ENCODE measurements at places on chromosomes 7 and 10.

DNA sequence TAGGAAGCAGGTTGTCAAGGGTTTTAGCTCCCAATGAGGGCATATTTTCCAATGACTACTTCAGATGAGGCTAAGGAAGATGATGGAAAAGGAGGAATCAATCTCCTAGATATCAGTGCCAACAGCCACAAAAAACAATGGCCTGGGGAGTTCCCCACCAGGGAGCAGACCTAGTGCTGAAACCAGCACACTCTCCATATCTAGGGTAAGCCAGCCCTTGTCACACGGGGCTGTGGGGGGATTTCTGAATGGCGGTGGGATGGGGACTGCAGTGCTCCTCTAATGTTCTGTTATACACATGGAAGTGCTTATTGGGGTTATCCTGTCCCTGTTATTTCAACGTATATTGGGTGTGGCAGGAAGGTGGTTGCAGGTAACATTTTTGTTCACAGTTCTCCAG is 18.5 kb downstream of the EPC1 start:
- DNase-seq, result peak; percentile 27

- DNase-seq, result no peak
These were observed 99.1 kb upstream of the JCAD start for GRCh38 chr10:30158325-30158960.

DNA sequence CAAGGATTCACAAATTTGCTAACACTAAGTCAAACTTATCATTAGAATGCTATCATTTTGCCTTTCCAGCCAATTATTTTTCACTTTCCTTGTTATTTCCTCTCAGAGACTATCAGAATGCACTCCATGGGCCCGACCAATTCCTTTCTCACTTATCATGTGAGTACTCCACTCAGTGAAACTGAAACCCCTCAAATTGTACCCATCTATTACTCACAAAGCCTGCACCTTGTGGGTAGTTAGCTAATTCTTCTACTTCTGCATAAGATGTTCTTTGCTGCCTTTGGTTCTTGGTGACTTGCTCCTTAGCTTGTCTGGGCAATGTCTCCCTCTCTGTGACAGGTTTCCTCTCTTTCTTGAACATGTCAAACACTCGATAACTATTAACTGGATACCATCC is 35.2 kb upstream of the MBL2 start:
- no peak for DNase-seq

DNA sequence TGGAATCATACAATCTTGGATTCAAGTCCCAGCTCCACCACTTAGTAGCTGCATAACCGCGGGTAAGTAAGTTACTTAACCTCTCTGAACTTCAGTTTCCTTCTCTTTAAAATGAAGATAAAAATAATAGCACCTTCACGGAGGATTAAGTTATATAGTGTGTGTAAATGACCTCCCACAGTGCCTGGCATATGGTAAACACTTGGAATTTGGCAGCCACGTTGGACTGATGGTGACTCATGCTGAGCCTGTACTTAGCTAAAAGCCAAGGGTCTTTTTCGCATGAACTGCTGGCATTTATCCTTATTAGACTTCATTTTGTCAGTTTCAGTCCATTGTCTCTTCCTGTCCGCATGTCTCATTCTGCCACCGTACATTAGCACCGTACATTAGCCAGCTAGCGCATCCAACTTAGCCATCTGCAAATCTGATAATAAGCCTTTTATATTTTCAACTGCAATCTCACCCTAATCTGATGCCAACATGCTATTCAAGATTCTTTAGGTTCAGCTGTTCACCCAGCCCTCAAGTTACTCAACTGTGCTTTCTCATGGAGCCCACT is 11.2 kb downstream of the SLC13A4 start:
- DNase-seq, result no peak

- DNase-seq, result no peak
These were observed 13.7 kb downstream of the TECTB start for GRCh38 chr10:112296908-112297331.

DNA sequence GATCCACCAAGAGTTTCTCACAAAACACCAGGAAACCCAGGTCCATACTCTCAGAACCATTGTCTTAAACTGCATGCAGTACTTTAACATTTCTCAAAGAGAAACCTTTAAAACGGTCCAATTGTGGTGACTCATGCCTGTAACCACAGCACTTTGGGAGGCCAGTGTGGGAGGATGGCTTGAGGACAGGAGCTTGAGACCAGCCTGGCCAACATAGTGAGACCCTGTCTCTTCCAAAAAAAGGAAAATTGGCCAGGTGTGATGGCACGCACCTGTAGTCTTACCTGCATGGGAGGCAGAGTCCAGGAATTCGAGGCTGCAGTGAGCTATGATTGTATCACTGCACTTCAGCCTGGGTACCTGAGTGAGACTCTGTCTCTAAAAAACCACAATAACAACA is 97.5 kb upstream of the OIT3 start:
- no peak for DNase-seq

DNA sequence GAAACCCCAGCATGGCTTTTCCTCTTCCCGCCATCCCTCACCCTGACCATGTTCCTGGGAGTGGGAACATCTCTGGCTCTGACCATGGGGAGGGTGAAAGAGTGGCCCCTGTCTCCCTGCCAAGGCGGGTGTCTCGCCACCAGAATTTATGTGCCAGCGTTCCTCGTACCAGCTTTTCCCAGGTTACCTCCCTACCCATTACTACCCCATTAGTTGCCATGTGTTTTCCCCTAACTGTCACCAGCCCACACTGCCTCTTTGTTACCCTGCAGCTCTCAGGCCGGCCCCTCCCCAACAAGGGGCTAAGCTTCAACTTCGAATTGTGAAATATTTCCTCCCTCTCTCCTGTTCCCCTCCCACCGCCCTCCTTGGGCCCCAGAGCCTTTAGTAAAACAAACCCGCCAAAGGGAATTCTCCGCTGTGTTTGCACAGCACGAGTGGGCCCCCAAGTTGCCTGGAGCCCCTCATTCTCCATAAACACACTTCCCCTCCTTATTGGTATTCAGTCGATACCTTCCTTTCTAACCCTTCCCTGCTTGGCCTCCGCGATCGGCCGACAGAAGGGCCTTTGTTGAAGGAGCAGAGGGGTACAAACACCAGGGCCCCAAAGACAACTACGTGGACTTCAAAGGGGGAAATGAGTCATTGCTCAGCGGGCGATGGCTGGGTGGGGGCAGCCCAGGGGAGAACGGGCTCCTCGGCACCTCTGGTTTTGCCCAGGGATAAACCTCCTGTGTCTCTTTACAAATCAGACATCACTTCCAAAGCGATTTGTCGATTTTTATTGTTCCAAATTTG is 45.5 kb downstream of the SLIT1 start:
- no peak for DNase-seq

DNA sequence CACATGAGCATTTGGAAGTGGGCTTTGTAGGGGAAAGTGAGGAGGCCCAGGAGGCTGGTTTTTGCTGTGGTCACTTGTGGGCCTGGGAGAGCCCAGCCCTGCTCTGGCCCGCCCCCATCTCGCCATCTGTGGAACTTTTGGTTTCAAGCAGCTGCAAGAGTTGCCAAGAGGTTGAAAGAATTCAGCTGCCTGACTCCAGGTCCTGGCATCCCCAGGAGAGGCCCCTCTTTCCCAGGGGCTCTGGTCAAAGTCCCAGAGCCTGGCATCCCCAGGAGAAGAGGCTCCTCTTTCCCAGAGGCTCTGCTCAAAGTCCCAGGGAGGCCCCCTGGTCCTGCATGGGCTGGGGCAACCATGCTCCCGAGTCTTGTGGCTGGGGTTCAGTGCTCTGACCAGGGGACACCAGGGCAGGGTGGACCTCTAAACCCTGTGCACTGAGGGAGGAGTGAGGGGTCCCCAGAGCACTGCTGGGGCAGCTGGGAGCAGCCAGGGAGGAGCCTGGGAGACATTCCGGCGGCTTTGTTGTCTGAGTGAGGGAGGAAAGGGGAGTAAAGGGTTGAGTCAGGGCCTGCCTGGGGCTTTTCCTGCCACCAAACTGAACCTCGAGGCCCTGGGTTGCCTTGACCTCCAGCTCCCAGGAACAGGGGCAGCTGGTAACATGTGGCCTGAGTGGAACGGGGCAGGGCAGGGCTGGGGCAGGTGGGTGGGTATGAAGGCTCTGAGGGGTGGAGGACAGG is 27.7 kb upstream of the CSGALNACT2 start:
- no peak for DNase-seq

- no peak for DNase-seq
These were observed 666.0 kb upstream of the COBL start for GRCh38 chr7:51982653-51983052.

GRCh38 chr10:95360122-95360714 is 69.4 kb upstream of the PDLIM1 start:
- no peak for DNase-seq

DNA sequence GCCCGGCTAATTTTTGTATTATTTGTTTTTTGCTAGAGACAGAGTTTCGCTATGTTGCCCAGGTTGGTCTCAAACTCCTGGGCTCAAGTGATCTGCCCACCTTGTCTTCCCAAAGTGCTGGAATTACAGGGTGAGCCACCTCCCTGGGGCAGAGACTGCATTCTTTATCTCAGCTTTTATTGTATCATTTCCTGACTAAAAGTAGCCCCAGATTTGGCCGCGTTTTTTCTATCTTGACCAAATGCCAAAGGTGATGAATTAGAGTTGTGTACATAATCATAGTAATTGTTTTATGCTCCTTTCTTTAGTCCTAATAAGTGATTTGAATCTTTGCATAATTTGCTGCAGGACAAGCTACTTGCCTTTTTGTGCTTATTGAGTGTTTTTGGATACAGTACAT is 3.1 kb upstream of the SMNDC1 start:
- no peak for DNase-seq

Measured in CD4-positive, alpha-beta T cell treated with Interleukin-4 for 1 hour (primary cell).